NCI-H2081 treated with DMSO at 0.1 percent for 48 hours (cell line): ENCODE measurements at places on chromosomes 1 and 21.

DNA sequence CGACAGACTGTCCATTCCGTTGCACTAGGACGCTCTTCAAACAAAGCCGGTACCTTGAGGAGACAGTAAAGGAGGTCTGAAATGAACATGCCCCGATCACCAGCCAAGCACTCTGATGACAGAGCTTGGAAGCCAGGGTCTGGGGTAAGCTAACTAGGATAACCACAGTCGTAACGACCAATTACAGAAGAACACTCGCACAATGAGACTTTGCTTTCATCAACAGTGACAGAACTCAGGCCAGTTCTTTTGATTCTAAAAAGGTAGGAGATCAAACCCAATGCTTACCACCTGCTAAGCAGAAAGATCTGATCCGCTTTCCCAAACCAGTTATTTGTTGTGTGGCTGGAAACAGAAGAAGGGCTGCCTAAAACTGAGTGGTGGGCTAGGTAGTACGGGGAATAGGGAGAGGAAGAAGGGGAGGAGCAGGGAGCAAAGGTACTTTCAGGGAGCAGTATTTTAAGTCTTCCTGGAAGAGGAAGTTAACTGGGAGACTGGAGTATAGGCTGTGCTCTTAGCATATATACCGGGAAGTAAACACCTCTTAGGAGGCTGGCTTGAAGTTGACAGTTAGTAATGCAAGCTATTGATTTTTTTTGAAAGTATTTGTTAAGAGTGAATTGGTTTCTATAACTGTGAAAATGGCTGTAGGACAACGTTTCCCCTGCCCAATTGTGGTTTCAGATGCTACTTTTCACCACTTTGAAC is 38.4 kb downstream of the UCK2 start:
- no peak for DNase-seq

DNA sequence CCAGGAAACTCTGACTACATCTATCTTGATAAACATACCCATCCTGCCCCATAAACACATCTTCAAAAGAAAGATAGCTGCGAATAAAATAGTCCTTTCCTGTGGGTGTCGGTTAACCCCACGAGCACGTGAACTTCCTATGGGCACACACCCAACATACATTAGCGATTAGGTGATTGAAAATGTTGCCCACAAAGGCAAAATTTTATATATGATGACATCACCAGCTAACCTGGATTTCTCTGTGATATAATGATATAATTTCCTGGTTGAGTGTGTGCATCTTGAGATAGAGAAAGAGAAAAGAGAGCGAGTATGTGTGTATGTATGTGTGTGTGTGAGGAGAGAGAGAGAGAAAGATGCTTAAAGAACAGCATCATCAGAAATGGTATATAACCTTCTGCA is 296.1 kb downstream of the PTPRC start:
- DNase-seq, result peak; percentile 77

GRCh38 chr1:7117399-7118281 is 332.4 kb downstream of the CAMTA1 start:
- no peak for DNase-seq

DNA sequence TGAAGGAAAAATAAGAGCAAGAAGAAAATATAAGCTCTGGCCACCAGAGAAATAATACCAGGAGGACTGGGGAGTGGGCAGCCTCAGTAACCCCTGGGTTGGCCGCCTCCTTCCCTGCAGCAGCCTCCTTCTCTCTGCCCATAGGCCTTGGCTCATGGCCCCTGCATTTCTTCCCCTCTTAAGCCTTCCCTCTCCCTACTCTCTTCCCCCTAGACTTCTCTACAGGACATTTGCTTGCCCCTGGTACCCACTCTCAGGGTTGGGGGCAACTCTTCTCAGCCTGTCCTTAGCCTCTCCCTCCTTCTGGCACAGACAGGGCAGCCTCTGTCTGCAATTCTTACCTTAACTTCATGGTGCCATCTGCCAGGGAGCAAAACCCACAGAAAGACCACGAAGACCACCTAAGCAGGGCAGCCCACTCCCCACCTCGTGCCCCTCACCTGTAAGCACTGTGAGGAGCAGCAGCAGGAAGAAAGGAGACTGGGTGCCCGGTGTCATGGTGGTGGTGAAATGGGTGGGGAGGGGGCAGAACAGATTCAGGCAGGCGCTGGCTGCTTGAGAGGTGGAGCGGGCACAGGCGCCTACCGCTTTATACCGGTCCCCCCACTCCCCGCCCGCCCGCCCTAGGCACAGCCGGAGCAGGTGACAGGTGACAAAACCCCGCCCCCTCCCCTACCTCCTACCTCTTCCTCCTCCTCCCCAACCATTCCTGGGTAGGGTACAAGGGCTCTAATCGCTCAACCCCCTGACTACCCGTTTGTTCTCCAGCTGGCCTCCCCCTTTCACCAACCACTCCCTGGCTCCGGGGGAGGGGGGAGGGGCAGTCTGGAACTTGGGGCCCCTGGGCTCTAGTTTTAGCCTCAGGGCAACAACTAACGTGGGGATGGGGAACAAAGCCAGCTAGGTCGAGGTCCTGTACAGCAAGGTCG is 15.1 kb downstream of the THBS3 start:
- no peak for DNase-seq

GRCh38 chr1:63148825-63149645 is 173.3 kb upstream of the FOXD3 start:
- no peak for DNase-seq

GRCh38 chr1:245014247-245015029 is 140.3 kb upstream of the KIF26B start:
- DNase-seq, result no peak

DNA sequence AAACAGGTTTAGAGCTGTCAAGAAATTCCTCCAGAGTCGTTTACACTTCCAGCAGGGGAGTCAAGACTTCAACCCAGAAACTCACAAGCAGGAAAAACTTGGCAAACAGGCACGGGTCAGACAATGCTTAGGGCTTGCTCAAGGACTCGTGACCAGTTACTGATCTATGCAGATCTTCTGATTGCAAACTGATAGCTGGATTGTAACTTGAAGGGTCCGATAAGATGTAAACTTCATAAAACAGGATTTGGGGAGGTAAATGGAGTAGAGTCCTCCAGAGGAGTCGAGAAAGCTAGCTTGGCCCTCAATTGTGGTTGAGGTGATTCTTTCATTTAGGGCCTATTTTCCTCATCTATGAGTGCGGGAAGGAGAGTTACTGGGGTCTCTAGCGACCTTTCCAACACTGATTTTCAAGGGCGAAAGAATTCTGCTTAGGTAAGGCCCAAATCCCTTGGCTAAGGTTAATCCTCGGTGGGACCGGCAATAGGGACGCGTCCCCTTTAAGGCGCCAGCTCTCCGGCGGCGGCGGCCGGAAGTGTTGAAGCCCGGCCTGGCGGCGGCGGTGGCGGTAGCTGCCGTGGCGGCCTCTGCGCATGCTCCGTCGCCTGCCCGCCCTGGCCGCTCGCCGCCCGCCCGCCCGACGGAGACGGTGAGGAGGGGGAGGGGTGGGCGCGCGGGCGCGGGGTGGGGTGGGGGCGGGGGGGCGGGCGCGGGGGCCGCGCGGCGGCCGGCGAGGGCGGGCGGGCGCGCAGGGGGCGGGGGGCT is at the start of gene GMEB1:
Gene GMEB1 (plus strand): TSS at position 594 of the 765 bp plus-strand sequence. CDS start 14,829 bp downstream, outside the sequence.
- peak; percentile 70 for DNase-seq

DNA sequence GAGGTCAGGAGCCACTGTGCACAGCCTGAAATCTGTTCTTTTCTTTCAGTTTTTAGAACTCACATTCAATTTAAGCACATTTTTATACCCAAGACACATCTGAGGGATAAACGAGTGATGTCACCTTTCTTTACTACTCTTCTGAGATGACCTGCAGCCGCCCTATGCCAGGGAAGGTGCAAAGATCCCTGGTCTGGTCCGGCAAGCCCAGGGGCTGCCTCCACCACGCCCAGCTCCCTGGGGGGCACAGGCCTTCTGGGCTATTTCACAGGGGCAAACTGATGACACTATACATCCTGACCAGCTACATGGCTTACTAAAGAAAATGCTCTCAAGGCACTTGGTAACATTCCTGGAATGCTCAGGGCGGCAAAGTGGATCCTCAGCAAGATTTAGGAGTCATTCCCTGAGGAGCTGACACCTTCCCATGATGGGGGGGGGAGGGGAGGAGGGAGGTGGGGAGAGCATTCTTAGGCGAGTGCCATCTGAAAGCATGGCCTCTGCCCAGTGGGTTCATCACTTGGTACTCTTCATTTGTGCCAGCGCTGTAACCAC is 11.3 kb downstream of the MRAP start:
- DNase-seq, result no peak

- no peak for DNase-seq
Measured at GRCh38 chr1:19123837-19124236, 86.2 kb downstream of the UBR4 start.

DNA sequence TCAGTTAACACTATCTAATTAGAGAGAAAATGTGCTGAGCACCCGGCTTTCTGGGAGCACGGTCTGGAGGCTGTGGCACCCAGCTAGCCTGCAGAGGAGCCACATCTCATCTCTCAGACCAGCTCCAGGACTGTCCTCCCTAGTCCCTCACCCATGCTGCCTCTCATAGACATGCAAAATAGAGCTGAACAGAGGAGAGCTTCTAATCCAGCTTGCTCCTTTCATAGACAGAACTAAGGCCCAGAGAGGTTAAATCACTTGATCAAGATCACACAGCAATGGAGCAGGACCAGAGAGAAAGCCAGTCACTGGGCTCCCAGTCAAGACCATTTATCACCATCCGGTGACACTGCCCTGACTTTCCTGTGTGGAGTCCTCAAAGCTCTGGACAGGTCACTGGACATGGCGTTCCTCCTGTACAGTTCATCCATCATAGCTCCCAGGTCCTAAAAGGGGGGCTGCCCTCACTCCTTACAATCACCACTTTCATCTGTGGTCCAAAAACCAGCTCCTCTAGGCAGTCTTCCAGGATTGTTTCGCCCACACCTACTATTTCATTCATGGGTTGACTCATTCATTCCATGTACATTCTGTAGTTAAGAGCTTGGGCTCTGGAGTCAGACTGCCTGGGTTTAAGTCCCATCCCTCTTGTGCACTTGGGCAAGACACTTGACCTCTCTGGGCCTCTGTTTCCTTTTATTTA is 8.8 kb upstream of the CAMK2N1 start:
- no peak for DNase-seq

DNA sequence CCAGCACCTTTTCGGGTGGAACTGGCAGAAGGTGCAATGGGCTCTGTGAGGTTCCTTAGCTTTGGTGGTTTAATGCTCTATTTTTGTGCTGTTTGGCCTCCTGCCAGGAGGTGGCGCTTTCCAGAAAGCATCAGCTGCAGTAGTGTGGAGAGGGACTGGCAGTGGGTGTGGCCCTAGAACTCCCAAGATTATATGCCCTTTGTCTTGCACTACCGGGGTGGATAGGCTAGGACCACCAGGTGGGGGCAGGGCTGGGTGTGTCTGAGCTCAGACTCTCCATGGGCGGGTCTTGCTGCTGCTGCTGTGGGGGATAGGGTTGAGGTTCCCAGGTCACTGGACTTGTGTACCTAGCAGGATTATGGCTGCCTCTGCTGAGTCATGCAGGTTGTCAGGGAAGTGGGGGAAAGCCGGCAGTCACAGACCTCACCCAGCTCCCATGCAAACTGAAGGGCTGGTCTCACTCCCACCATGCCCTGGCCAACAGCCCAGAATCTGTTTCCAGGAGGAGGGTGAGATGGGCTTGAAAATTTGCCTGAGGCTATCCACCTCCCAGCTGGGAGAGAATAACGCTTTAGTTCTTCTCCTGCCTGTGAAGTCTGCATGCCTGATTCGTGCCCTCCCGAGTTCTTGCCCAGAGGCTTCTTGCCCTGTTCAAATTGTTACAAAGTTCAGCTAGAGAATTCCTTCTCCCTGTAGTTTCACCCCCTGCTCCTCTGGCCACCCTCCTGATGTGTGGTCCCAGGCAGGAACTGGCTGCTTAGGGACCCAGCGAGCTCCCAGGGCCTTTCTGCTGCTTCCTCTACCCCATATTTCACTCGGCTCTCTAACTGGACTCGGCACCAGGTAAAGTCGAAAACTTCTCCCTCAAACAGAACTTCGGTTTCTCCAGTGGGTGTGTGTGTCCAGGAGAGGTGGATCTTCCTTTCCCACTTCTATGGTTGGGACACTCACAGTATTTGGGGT is 76.5 kb upstream of the BTG3 start:
- DNase-seq, result peak; percentile 65

GRCh38 chr1:218482683-218483082 is 137.5 kb downstream of the TGFB2 start:
- DNase-seq, result no peak

DNA sequence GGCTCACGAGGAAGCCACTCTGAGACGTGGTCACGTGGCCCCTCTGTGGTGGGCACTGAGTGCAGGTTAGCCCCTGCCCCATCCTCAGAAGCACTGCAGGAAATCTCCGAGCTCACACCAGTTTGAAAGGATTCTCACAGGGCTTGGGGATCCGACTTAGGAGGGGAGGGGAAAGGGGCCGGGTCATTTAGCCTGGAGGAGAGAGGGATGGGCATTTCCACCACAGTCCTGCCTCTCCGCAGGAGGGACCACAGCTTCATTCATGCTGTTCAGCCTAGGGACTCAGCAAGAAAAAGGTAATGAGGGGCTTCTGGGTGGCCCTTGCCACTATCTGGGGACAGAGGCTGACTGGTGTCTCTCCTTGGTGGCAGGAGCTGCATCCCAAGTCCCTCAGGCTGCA is 126.5 kb downstream of the NPHP4 start:
- no peak for DNase-seq

DNA sequence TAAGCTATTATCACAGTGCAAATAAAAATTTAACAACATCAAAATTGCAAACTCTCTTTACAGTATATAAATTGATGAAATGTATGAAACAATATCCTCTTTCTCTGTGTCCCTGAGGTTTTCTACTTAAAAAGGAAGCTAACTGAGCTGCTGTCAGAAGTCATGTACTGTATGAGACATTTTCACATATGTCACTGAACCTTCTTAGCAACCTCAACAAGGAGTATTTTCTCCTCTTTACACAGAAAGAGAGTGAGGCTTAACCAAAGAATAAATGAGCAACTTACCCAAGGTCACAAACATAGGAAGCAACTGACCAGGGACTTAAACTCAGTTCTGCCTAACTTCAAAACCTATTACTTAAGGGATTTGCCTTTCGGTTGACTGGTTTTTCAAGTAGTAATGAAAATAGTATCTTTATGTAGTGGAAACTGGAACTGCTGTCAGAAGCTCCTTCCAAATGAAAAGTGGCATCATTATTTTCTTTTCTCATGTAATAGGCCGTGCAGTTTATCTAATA is 288.9 kb downstream of the LRRIQ3 start:
- DNase-seq, result no peak

DNA sequence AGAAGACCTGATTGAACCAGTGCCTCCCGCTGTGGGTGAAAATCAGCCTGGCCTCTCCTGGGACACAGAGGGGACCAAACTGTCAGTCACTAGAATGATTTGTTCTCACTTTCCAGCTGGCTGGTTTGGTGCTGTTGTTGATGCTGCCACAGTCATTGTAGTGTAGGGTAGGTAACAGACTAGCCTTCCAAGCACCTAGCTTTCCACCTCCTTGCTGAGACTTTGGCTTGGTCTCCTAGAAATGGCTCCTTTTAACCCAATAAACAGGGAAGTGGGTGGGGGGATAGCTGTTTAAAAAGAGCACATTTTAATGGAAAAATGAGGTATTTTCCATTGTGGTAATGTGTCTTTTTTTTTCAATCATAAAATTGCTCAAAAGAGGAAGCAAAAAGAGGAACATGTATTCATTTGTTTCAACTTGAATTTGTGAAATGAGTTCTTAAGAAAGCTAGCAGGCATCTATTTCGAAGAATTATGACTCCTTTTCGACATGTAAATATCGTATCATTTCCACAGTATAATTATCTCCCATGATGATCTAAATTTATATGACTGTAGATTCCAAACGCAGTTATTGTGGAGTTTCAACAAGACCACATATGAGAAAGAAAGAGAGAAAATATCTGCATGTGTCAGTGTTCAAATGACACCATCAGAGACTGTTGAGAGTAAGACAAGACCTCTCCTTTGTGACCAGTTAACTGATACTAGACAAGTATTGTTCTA is 190.1 kb downstream of the HLX start:
- no peak for DNase-seq

GRCh38 chr1:9826616-9827015 is 2.9 kb upstream of the CLSTN1 start:
- DNase-seq, result no peak
